ENCODE measurements at places on chromosomes 4 and X.
A peak's percentile ranks its signal among the peaks of the same experiment; 100 is the strongest.

GRCh38 chrX:34332334-34332733 lies 200.2 kb upstream of the FAM47A start:
- DNase-seq = no peak

- peak; percentile 20 for DNase-seq
Measured at GRCh38 chrX:46572340-46572936, 1.1 kb upstream of the CHST7 start.

DNA sequence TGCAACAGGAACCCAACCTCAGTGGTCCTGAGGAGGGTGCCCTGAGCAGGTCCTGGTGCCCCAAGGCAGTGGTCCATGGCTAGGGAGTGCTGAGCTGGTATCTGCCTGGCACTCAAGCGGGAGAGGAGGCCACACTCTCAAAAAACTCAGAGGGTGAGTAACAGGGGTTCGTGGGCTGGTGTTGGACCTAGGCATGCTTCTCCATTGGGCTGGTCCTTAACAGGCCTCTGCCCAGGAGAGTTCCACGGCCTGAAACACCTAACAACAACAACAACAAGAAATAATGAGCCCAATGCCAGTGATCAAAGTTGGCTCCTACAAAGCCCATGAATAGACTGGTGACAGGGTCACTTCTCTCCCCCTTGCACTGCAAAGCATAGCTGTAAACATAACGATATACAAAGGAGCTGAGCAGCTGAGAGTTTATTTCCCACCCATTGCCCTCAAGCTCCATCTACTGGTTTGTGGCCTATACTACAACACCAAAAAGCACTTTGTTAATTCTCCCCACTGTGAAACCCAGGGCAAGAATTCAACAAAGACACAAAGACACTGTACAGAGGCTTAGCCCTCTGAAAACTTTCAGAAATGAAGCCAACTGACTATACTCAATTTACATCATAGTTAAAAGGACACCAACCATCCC lies 736.1 kb upstream of the ADGRL3 start:
- no peak for DNase-seq

- no peak for DNase-seq
Measured at GRCh38 chr4:147891476-147892115, 159.7 kb downstream of the ARHGAP10 start.

GRCh38 chrX:101191217-101191750 lies 28.3 kb upstream of the DRP2 start:
- no peak for DNase-seq

GRCh38 chr4:96052827-96053226 lies 212.9 kb downstream of the PDHA2 start:
- no peak for DNase-seq

DNA sequence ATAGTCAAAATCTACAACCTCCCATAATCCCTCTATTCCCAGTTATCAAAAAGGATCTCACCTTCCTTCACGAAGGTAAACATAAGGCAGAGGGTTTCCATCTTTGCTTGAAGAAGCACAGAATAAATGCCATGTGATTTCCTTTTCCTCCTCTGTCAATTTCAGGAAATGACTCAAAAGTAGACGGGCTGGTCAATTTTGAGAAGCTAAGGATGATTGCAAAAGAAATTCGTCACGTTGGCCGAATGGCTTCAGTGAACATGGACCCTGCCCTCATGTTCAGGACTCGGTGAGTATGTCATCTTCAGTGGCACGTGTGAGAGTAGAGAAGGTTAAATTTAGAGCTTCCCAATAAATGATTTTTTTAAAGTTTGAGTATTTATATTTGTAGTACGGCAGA lies 240.2 kb downstream of the RAPGEF2 start:
- DNase-seq = no peak

DNA sequence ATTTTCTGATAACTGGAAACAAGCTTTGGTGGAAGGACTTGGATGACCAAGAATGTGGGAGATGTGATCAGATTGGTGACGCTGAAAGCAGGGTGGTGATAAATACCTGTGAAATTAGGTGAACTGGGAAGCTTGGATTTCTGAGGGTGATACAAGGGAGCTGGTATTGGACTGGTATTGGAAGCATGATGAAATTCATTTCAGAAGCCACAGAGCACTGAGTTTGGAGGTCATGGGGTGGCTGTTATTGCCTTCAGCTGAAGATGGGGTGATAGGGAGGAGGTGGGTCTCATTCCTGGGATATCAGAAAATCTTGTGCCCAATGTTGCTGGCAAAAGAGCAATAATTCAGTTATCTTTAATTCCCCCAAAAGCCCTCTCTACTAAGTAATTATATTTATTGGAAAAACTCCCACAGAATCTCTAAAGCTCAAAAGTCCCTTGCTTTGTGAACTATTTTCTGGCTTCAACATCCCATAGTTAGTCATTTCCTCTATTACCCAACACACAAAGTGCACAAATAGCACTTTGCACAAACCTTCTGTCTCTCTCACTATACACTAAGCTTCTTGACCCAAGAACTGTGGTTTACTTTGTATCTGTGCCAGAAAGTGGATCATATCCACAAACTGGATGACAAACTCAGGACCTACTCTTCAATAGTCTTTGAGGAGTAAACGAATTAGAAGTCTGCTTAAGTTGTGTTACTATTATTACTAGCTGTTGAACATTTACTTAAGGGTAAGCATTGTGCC lies 23.1 kb upstream of the CAMK2D start:
- no peak for DNase-seq

GRCh38 chrX:100587861-100588260 lies 3.1 kb downstream of the TNMD start:
- DNase-seq = no peak

DNA sequence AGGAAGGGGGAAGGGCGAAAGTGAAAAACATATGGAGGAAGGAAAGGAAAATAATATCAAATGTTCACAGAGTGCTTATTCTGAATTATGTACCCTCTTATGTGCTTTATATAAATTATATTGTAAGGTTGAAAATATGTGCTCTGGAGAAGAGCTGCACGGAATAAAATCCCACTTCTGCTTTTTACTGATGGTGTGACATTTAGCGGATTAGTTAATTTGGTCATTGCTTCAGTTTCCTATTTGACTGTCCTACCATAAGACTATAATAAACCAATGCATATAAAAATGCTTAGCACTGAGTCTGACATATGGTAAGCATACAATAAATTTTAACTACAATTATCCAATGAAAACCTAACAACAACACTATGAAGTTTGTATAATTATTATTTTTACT lies 86.2 kb downstream of the NPFFR2 start:
- DNase-seq = no peak

DNA sequence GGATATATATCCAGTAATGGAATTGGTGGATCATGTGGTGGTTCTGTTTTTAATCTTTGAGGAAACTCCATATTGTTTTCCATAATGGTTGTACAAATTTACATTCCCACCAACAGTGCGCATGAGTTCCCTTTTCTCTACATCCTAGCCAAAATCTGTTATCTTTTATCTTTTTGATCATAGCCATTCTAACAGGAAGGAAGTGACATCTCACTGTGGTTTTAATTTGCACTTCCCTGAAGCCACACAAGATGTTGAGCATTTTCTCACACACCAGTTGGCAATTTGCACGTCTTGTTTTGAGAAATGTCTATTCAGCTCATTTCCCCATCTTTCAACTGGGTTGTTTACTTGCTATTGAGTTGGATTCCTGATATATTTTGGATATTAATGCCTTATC lies 194.9 kb downstream of the CBLL2 start:
- DNase-seq = no peak

GRCh38 chr4:153207567-153207966 lies 3.3 kb downstream of the TRIM2 start:
- no peak for DNase-seq

DNA sequence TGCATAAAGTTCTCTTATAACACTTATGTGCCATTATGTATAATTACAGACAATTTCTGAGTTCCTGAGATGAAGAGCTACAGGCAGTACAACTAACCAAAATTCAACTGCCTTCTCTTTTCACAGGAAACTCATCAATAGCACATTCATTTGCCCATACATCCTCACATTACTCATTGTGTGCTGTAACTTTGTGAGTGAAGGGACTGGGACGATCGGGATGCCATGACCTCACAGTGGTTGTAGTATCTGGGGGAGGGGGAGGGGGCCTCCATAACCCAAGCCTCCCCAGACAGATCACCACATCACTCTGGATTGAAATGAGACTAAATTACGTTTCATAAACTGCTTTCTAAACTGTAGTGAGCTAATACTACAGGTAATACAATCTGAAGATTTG lies 60.7 kb downstream of the ABCG2 start:
- no peak for DNase-seq

Measured in activated naive CD8-positive, alpha-beta T cell treated with anti-CD3 and anti-CD28 coated beads, Interleukin-2, amount 50 U/mL, for 24 hours (primary cell).